RPMI7951 (cell line): ENCODE measurements at places on chromosomes 1 and 21. TPM values are rescaled to one million over a fixed set of nuclear protein-coding genes. Genes with fewer than 3 reads are reported as not detected.

- DNase-seq = no peak
Measured at GRCh38 chr1:230979952-230980351, 1.1 kb downstream of the ARV1 start.

KIAA0040 gene
- total RNA-seq = 0.59 and 1.2 TPM in 2 replicates

ESRRG gene
- total RNA-seq = under 0.01 TPM in 1 of 2 replicates, not detected in the other

CRP gene
- total RNA-seq = not detected in 2 replicates

- DNase-seq = no peak
Measured at GRCh38 chr1:204153667-204154066, 1.8 kb upstream of the ETNK2 start.

GRCh38 chr1:151846686-151847237 is 6.8 kb downstream of the THEM5 start:
- DNase-seq = no peak

DNASE2B gene
- not detected in 2 replicates for total RNA-seq
